ENCODE measurements at places on chromosomes 12 and 14. TPM values are rescaled to one million over a fixed set of nuclear protein-coding genes. Genes with fewer than 3 reads are reported as not detected.

DNA sequence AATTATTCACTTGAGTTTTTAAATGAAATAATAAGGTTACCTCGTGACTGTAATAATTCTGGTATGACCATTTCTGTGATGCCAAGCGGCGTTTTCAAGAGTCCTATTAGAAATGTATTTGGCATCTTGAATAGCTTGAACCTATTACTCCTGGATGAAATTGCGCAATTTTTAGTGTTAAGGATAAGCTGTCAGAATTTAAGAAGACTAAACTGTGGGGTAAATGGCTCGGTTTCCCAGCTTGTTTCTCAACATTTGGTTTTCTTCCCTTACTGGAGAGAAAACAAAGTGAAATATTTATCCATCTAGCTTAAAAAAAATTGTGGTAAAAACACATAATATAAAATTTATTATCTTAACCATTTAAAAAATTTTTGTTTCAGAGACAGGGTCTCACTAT is 26.8 kb downstream of the PCNX1 start:
- H3K27ac ChIP-seq, result no peak overlapping the region
- no peak overlapping the region for H3K4me3 ChIP-seq
- H3K27me3 ChIP-seq, result no peaks in the 10 kb centered on the region
- H3K36me3 ChIP-seq, result peaks cover 20% of the 10 kb centered on the region

GRCh38 chr12:39277416-39277815 is 165.5 kb downstream of the KIF21A start:
- H3K4me1 ChIP-seq, result no peaks in the 10 kb centered on the region
- H3K27me3 ChIP-seq, result no peaks in the 10 kb centered on the region
- H3K4me3 ChIP-seq, result no peak overlapping the region
- no peak overlapping the region for H3K27ac ChIP-seq
- DNase-seq, result no peak

The ARHGDIB gene
- 0.29 TPM for total RNA-seq

The HSPB8 gene
- 3.0 TPM for total RNA-seq

- H3K4me1 ChIP-seq, result no peaks in the 10 kb centered on the region
- peak within 1 kb of the TSS; percentile 69 for H3K4me3 ChIP-seq
- no peak within 1 kb of the TSS for H3K27ac ChIP-seq
- peak; percentile 76 for DNase-seq
- peaks cover 9% of the 10 kb centered on the region for H3K36me3 ChIP-seq
Observed at GRCh38 chr12:71439613-71440344, at the start of gene LGR5. Gene LGR5, plus strand, starts transcription at chr12:71439798. Its CDS starts 283 bp downstream, at chr12:71440081.

The POTEG gene
- total RNA-seq, result not detected

The FLVCR2 gene
- total RNA-seq, result 6.1 TPM

GRCh38 chr14:23060536-23061260 is 3.4 kb upstream of the CDH24 start:
- peaks cover 62% of the 10 kb centered on the region for H3K36me3 ChIP-seq
- H3K27me3 ChIP-seq, result no peaks in the 10 kb centered on the region
- H3K27ac ChIP-seq, result no peak overlapping the region

The USP44 gene
- total RNA-seq, result 185 TPM

The KERA gene
- not detected for total RNA-seq

The FGF23 gene
- total RNA-seq, result 0.24 TPM

The CISTR gene
- not detected for total RNA-seq

- DNase-seq, result no peak
- H3K4me1 ChIP-seq, result peaks cover 4% of the 10 kb centered on the region
- peaks cover 3% of the 10 kb centered on the region for H3K36me3 ChIP-seq
- H3K27me3 ChIP-seq, result no peaks in the 10 kb centered on the region
Observed at GRCh38 chr12:104376650-104377513, 73.3 kb downstream of the EID3 start.

DNA sequence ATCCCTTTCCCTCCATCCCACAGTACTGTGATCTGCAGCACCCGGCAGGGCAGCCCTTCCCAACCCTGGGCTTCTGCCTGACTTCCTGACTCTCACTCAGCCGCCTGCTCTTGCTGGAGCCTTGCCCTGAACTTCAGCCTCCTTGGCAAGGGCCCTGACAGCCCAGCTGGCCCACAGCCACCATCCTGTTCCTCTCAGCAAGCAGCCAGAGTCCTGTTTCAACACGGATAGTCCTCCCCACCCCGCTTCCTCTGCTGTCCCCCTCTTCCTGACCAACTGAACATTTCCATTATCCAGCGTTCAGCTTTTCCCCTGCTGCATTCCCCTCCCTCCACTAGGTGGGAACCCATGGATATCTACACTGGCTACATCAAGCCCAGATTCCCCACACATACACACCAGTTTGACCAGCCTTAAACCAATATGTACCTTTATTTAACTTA is 74.0 kb upstream of the MDM1 start:
- peaks cover 4% of the 10 kb centered on the region for H3K4me1 ChIP-seq
- H3K27me3 ChIP-seq, result no peaks in the 10 kb centered on the region
- H3K36me3 ChIP-seq, result no peaks in the 10 kb centered on the region
- H3K27ac ChIP-seq, result no peak overlapping the region
- DNase-seq, result peak; percentile 43

The CHURC1 gene
- 58.7 TPM for total RNA-seq

- no peaks in the 10 kb centered on the region for H3K4me1 ChIP-seq
- no peak overlapping the region for H3K27ac ChIP-seq
- H3K36me3 ChIP-seq, result peaks cover 2% of the 10 kb centered on the region
- no peak for DNase-seq
Observed at GRCh38 chr14:101328412-101329028, 232.8 kb upstream of the DIO3 start.

DNA sequence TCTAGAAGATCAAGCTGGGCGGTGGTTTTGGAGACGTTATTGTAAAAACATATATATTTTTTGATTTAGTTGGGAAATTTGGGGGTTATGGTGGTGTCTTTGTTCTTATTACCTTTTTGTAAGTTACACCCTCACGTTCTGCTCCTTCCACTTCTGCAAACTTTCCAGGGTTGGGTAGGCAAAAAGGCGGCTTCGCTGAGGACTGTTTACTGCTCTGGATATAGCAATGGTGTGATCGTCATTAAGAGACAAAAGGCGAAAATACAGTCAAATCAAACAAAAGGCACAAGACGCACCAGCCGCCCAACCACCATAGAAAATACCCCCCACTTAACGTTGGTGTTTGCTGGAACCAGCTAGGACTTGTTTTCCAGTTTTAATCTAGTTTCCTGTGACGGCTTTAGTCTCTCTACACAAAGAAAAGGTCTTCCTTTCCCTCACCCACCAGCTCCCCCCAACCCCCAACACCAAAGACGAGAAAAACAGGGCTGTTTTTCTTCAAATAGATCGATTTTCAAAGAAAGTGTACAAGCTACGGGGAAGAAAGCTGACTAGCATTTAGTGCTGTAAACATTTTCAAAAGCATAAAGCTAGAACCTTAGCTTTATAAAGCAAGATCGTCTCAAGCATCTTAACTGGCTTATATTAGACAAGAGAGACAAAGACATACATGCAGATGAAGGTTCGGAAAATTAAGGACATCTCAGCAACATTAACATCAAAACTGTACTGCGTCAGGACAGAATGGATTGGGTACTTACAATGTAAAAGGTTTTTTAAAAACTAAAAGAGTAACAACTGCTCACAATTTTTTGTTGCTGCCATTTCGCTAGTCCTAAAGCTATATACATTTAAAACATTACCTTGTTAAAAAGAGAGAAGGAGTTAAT is 2.0 kb upstream of the SETD1B start:
- peak overlapping the region; percentile 82 for H3K4me3 ChIP-seq
- no peaks in the 10 kb centered on the region for H3K27me3 ChIP-seq
- H3K36me3 ChIP-seq, result peaks cover 34% of the 10 kb centered on the region

The JPH4 gene
- 6.7 TPM for total RNA-seq

DNA sequence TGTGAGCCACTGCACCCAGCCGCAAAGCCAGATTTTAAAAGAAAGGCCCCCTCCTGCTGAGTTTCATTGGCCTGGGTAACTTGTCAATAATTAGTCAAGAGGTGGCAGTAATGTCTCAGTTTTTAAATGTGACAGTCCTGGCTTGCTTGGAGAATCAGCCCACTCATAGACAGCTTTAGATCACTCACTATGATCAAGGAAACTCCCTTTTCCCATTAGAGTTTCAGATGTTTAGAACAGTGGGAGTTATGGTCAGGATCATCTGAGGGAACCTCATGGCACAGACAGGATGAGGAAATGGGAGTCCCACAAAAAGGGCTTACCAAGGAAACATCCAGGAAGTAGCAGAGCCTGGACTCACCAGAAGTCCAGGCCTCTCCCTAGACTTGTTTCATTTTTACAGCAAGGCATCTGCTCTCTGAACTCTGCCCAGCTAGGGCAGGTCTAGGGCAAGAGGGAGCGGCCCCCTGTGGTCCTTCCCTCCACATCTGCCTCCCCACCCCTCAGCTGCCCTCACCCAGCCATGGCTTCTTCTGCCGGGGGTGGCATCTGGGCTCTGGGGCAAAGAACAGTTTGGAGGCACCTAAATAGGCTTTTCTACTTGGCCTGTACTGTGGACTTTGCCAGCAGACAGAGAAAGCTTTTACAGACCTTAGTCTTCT is 11.2 kb downstream of the BCL2L14 start:
- no peaks in the 10 kb centered on the region for H3K27me3 ChIP-seq
- H3K4me1 ChIP-seq, result peaks cover 6% of the 10 kb centered on the region
- H3K36me3 ChIP-seq, result no peaks in the 10 kb centered on the region
- H3K27ac ChIP-seq, result no peak overlapping the region
- H3K4me3 ChIP-seq, result no peak overlapping the region

DNA sequence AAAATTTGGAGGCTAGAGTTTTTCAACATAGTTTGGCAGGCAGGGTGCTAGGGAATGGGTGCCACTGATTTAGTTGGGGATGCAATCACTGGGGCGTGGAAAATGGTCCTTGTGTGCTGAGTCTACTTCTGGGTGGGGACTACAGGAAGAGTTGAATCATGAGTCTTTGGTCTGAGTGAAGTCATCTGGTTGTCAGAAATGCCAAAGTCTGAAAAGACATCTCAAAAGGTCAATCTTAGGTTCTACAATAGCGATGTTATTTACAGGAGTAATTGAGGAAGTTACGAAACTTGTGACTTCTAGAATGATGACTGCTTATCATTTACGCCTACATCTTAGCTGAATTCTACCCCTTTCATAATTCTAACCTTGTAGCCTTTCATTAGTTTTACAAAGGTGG is 209.1 kb downstream of the NUBPL start:
- DNase-seq, result no peak
- no peaks in the 10 kb centered on the region for H3K4me1 ChIP-seq
- no peak overlapping the region for H3K27ac ChIP-seq
- H3K36me3 ChIP-seq, result no peaks in the 10 kb centered on the region
- H3K27me3 ChIP-seq, result no peaks in the 10 kb centered on the region

- H3K27ac ChIP-seq, result no peak overlapping the region
- H3K36me3 ChIP-seq, result peaks cover 17% of the 10 kb centered on the region
Observed at GRCh38 chr12:132133952-132134652, 10.0 kb downstream of the DDX51 start.

DNA sequence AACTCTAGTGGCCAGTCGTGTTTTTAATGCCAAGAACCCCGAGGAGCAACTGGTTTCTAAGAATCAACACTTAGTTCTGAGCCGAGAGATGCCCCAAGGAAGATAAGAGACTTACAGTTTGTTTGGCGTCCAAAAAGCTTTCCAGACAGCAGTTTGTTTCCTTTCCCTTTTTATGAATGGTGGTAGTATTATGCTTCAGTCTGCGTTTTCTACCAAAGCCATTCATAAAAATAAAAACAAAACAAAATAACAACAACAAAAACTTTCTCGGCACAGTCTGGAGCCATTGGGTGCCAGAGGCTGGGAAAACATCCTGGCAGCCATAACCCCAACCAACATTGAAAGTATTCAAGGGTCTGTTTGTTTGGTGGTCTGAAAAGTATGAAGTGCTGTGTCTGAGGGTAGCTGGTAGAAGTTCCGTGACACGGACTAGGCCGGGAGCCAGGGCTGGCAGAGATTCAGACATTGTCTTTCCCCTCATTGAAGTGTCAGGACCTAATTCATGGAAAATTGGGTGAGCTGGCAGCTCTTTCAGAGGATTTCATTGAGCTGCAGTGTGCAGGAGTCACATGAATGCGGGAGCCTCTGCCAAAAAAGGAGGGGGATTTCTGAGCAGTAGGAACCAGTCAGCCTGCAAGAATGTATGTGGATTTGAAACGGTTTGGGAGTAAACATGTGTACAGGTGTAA is 124.2 kb downstream of the HMGA2 start:
- no peaks in the 10 kb centered on the region for H3K4me1 ChIP-seq
- no peaks in the 10 kb centered on the region for H3K27me3 ChIP-seq
- no peak overlapping the region for H3K4me3 ChIP-seq

GRCh38 chr14:99753225-99754140 is 39.7 kb upstream of the EML1 start:
- no peak overlapping the region for H3K4me3 ChIP-seq
- no peaks in the 10 kb centered on the region for H3K36me3 ChIP-seq
- H3K27ac ChIP-seq, result no peak overlapping the region
- DNase-seq, result no peak
- H3K4me1 ChIP-seq, result peaks cover 2% of the 10 kb centered on the region

DNA sequence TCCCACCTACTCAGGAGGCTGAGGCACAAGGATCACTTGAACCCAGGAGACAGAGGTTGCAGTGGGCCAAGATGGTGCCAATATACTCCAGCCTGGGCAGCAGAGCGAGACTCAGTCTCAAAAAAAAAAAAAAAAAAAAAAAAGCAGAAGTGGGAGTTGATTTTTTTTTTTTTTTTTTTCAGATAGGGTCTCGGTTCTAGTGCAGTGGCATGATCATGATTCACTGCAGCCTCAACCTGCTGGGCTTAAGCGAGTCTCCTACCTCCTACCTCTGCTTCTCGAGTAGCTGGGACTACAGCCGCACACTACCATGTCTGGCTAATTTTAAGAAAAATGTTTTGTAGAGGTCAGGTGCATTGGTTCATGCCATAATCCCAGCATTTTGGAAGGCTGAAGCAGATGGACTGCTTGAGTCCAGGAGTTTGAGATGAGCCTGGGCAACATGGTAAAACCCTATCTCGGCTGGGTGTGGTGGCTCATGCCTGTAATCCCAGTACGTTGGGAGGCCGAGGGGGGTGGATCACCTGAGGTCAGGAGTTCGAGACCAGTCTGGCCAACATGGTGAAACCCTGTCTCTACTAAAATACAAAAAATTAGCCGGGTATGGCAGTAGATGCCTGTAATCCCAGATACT is 16.3 kb upstream of the HSP90AA1 start:
- no peaks in the 10 kb centered on the region for H3K36me3 ChIP-seq
- DNase-seq, result no peak
- H3K4me1 ChIP-seq, result no peaks in the 10 kb centered on the region
- H3K4me3 ChIP-seq, result no peak overlapping the region
- no peaks in the 10 kb centered on the region for H3K27me3 ChIP-seq
- H3K27ac ChIP-seq, result no peak overlapping the region

The TAS2R7 gene
- not detected for total RNA-seq

DNA sequence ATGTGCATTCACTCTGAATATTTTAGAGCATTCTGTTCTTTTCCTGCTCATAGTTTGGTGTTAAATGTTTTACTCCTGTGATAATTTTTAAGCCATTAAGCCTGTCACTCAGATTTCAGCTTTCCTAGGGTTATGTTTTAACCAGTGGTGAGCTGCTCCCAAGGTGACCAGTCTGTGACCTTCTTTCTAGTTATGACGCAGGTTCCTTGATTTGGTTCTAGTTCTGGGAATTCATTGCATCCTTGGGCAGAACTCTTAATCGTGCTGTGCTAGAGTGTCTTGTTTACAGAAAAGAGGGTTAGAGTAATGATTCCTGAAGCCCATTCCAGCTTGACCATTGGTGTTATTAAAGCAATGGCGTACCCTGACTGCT is 2.2 kb downstream of the GABARAPL1 start:
- no peak for DNase-seq
- H3K4me3 ChIP-seq, result peak overlapping the region; percentile 96
- H3K27me3 ChIP-seq, result no peaks in the 10 kb centered on the region
- peak overlapping the region; percentile 32 for H3K27ac ChIP-seq
- peaks cover 6% of the 10 kb centered on the region for H3K4me1 ChIP-seq
- H3K36me3 ChIP-seq, result peaks cover 16% of the 10 kb centered on the region

Data from H9 (cell line).